Jurkat, Clone E6-1 (cell line): ENCODE measurements at places on chromosomes 5 and 9.

DNA sequence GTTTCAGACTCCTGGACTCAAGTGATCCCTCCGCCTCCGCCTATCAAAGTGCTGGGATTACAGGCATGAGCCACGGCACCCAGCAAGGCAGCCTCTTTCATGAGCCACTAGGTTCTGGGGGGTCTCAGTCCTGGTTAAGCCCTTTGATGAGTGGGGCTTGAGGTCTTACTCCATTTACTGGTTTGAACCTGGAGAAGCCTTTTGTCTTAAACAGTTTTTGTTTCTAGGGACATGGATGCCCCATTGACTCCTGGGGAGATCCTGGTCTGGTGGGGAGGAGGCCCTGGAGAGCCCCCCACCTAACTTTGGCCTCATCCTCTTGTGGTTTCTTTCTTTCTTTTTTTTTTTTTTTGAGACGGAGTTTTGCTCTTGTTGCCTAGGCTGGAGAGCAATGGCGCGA, 6.7 kb downstream of the PRRC2B start:
- no peak for DNase-seq

DNA sequence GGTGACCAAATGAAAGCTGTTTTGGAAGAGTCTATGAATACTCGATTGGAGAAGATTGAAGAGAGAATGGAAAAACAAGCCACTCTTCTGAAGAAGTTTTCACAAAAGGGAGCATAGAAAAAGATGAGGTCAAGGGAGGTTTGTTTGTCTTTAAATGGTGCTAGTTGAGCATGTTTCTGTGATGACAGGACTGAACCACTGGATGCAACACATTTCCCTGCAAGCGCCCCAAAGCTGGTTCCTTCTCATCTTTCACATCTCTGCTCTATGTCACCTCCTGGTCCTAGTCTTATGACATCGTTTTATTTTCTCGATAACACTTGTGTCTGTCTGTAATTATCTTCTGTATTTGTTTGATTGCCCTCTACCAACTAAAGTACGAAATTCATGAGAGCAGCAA, 3.8 kb upstream of the CCDC192 start:
- no peak for DNase-seq

GRCh38 chr9:127954831-127955293, 17.2 kb upstream of the DPM2 start:
- DNase-seq, result no peak

- no peak for DNase-seq
These were observed 596.1 kb downstream of the IRX1 start for GRCh38 chr5:4191703-4192102.

GRCh38 chr5:135245521-135246499, 153.2 kb downstream of the MACROH2A1 start:
- DNase-seq, result no peak

DNA sequence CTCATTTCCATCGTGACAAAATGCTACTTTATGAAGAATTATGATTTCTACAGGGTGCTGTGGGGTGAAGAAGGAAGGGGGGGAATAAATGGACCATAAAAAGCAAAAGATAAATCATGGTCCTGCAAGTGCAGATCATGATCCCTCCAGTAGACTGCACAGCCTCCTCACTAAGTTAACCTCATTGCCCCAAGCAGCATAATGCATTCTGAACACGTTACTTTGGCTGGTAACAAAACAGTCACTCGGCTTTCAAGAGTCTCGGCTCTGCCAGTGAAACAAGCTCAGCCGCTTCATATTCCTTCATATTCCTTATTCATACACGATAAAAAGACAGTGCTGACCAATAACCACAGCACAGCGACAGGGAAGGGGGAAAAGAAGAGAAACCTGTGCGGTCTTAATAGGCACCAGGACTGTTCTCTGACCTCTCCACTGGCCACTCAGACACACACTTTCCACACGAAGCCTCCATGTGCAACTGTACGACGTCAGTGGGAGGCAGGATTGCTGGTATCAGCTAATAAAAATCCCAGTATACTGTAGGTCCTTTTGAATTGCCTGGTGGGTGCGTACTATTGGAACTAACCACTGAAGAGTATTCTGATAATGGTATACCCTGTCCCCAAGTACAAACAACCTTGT, 60.5 kb downstream of the ANKH start:
- no peak for DNase-seq

GRCh38 chr9:29796291-29796952, 2223.1 kb upstream of the C9orf72 start:
- DNase-seq, result no peak

DNA sequence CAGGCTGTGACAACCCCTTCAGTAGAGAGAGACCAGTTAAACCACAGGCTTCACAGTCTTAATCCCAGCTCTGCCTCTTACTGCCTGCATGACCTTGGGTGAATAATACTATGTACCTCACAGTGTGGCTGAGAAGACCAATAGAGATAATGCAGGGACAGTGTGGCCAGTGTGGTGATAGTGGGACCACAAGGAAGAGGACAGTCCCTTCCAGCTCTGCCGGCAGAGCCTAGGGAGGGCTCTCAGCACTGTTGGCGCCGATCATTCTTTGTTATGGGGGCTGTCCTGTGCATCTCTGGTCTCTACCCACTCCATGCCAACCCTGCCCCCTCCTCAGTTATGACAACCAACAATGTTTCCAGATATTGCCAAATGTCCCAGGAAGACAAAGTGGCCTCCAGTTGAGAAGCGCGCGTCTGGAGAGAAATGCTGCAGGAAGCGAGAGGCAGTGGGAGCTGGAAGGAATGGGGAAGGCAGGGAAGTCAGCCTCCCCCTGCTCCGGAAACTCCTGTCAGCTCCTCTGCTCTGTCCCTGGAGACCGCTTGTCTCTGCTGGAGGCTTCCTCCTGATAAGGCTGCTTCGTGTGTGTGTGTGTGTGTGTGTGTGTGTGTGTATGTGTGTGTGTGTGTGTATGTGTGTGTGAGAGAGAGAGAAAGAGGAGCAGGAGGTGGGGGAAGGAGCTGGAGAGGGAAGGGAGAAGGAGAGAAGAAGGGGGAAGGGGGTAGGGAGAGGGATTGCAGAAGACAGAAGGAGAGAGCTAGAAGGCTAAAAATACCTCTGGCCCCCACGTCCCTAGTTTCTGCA, 31.8 kb upstream of the FABP6 start:
- no peak for DNase-seq

DNA sequence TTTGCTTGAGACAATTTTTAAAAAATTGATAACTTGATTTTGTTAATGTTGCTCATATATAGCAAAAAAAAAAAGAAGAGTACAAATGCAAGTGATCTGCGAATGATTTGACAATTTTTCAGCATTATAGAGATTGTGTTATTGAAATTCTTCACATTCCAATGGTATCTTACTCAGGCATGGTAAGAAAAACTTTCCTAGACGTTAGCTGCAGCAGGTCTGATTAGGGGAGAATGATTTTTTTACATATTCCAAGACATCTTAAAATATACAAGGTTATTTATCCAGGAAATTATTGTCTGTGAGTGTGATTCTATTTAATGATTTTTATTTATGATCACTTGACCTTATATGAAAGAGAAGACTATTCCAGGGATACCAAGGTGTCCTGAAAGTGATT, 361.9 kb downstream of the MAT2B start:
- no peak for DNase-seq

GRCh38 chr5:115475788-115476187, 68.8 kb downstream of the FEM1C start:
- DNase-seq, result no peak

DNA sequence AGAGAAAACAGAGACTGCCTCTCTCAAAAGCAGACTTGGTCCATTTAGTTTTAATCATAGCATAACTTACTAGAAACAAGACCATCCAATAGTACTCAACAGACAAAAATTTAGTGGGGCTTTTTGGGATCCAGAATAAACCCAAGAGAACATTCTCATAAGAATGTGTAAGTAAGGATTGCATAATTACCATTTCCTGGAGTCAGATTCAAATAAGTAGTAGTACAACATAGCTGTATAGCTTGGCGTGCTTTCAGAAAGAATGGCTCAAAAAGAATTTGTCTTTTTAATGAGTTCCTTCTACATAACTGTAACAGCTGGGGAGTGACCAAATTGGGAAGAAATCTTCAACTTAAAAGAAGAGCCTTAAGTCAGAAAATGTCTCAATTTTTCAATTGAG, 145.4 kb downstream of the DENND1A start:
- DNase-seq, result no peak

DNA sequence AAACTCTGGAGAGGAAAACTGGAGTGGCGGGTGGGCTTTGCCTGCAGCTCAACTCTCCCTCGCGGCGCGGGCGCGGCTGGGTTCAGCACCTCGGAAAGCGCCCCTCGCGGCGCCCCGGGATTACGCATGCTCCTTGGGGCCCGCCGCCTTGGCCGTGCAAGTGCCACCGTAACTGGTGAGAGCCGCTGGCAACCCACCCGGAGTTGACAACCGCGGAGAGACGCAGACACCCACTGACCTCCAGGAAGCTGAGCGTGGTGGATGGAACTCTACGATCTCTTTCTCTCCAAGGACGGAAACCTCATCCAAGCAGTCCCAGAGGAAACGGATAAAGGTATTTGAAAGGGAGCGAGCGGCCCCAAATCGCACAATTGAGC, 194 bp upstream of the RXFP3 start:
- peak; percentile 30 for DNase-seq

DNA sequence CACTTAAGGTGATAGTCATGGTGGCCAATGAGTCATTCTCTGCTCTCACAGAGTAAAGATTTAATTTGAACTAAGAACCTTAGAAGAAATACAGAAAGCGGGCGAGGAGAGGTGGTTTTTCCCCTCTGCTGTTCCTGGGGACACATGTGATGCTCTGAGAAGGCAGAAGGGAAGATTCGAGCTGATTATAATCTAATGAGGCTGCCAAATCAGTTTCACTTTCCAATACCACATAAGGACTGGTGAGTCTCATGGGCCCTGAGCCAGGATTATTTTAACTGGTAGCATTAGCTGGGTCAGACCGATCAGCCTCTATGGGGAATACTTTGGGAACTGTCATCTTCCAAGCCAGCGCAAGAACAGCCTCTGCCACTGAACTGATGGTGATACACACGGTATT, 116.5 kb downstream of the SLC1A3 start:
- no peak for DNase-seq

DNA sequence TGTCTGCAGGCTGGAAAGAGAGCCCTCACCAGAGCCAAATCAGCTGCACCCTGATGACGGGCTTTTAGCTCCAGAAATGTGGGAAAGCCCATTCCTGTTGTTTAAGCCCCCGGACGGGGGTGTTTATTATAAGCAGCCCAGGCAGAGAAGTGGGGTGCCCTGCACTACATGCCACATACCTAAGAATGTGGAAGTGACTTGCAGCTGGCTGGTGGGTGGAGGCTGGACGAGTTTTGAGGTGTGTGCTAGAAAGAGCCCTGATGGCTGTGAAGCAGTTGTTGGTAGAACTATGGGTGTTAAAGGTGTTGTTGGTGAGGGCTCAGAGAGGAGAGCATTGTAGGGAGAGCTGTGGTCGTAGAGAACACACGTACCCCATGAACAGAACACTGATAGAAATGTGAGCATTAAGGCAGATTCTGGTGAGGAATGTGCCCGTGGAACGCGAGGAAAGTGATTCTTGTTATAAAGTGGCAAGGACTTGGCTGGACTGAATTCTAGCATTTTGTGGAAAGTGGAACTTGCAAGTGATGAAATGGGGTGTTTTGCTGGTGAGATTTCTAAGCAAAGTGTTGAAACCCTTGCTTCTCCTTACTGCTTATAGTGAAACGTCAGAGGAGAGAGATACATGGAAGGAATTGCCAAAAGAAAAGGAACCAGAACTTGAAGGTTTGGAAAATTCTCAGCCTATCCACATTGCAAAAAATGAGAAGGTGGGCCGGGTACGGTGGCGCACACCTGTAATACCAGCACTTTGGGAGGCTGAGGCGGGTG, 38.9 kb downstream of the AHRR start:
- DNase-seq, result no peak

DNA sequence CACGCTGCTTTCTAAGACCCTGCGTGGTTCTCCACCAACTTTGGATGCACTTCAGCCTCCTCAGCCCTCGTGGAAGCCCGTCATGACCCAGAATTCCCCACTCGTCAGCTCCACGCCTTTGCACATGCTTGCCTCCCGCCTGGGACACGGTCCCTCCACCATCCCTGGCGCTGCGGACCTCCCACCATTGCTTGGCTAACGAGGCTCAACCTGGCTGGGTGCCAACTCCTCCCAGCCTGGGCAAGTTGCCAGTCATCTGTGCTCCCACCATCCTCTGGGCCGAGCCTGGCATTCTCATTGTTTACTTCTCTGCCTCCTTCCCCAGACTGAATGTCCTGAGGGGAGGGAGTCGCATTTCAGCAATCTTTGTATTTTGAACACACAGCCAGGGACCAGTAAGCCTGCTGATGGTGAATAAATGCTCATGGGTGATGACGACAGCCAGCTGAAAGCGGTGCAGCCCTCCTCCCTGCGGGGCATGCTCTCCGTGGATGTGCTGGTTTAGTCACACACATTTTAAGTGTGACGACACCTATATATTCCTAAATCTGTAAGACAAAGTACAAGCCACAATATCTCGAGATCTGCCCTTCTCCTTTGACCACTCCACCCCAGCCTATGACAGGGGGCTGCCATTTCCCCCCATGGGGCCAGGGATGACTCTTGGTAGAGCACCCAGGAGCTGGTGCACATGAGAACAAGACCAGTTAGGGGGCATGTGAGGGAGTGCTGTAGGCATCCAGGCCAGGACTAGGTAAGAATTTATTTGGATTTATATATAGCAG, 37.6 kb downstream of the ANKRD33B start:
- no peak for DNase-seq

GRCh38 chr9:130196643-130197042, 24.4 kb downstream of the NCS1 start:
- no peak for DNase-seq

GRCh38 chr5:163569284-163569683, 63.9 kb downstream of the MAT2B start:
- DNase-seq, result no peak

GRCh38 chr5:142827934-142828576, 57.9 kb downstream of the ARHGAP26 start:
- no peak for DNase-seq

DNA sequence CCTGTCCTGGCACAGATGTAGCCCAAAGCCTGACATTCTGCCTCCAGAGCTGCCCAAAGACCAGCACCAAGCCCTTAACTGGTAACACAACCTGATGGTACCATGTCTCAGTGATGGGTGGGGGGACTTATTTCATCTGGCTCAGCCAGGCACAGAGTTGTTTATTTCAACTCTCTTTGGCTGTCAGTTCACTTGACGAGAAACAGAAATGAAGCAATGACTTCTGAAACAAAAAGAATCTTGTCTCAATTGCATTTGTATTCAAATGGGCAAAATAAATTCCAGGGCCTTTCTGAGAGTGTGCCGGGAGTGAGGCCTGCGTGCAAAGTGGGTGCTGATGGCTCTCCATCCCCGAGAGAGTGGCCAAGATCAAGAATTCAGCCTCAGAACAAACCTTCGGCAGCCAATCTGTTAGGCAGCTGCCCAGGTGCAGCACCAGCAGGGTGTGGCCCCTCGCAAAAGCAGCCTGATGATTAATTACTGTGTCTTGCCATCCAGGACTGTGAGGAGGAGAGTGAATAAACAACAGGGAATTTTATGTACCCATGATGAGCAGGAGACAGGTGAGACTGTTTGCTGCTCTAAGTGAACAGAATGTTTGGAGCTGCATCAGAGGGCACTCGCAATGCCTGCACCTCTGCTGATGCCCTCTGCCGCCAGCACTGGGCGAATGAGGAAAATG, 238.0 kb downstream of the HSPA4 start:
- no peak for DNase-seq

- no peak for DNase-seq
These were observed 153.1 kb upstream of the RASA1 start for GRCh38 chr5:87114631-87115030.
